Keratinocyte (primary cell): ENCODE measurements at places on chromosomes 12 and 14. TPM values are rescaled to one million over a fixed set of nuclear protein-coding genes. Genes with fewer than 3 reads are reported as not detected.

- DNase-seq = no peak
These were observed 52.4 kb upstream of the CAPRIN2 start for GRCh38 chr12:30806989-30807694.

GRCh38 chr12:22396735-22397134, 62.2 kb upstream of the ST8SIA1 start:
- DNase-seq = no peak

- DNase-seq = no peak
These were observed 61.5 kb downstream of the PDE3A start for GRCh38 chr12:20429852-20430251.

DNA sequence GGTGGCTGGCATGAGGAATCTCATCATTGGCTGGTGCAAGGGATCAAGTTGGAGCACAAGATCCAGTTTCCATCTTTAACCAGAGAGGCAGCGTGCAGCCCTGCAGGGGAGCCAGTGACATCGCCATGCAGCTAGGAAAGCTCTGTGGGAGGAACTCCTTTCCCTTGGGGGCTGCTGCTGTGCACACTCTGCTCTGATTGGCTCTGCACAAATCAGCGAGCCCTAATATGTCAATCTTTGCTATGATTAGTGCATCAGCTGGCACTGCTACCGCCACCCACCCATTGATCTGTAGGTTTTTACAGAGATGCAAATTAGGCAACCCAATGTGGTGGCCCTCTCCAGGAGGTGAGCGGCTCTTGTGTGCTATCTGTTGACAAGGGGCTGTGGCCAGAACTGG, 262.6 kb downstream of the PCNX1 start:
- DNase-seq = no peak

Gene CLEC4D
- not detected in 3 replicates for polyA plus RNA-seq

GRCh38 chr14:41950428-41951151, 343.9 kb downstream of the LRFN5 start:
- DNase-seq = no peak
